Fibroblast of skin of back (primary cell): ENCODE measurements at places on chromosomes 13 and 19.

GRCh38 chr13:46342538-46342937 lies 44.5 kb downstream of the RUBCNL start:
- no peak for DNase-seq

DNA sequence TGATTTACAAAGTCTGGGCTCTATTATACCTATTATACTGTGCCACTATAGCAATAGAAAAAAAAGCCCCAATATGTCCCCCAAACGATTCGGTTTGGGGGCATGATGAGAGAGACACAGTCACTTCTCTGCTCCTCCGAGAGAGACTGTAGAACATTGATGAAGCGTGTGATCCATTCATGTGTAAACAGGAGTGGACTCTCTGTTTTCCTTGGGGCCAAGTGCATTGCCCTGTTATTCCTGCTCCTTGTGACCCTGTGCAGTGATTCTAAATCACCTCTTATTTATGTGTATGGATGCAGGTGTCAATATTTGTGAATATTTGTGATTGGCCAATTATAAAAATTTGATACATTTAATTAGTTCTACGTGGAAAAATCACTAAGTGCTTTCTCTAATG lies 17.0 kb downstream of the F10 start:
- no peak for DNase-seq

DNA sequence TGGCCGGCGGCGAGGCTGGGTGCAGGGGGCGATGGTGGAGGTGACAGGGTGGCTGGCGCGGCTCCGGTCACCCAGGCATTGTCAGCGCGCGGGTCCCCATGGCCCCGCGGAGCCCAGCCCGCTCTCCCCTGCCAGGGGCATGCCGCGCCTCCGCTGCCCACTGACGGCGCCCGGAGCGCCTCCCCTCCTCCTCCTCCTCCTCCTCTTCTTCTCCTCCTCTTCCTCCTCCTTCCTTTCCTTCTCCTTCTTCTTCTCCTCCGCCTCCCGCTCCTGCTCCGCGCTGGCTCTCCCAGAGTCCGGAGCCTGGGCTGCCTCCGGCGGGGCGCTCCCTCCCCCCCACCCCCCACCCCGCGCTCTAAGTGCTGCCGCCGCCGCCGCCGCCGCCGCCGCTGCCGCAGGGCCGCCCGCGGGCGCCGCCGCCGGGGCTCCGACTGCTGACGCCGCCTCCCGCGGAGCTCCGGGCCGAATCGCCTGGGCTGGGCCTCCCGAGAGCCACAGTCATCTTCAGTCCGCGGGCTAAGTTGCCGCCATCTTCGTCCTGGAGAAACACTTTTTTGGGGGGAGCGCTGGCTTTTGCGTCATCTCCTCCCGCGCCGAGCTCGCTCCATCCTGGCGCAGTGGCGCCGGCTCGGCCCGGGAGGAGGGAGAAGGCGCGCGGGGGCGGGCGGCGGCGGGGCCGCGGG lies 348.3 kb downstream of the LIG4 start:
- peak; percentile 61 for DNase-seq

- no peak for DNase-seq
Observed at GRCh38 chr13:97423300-97424045, 10.5 kb upstream of the RAP2A start.

DNA sequence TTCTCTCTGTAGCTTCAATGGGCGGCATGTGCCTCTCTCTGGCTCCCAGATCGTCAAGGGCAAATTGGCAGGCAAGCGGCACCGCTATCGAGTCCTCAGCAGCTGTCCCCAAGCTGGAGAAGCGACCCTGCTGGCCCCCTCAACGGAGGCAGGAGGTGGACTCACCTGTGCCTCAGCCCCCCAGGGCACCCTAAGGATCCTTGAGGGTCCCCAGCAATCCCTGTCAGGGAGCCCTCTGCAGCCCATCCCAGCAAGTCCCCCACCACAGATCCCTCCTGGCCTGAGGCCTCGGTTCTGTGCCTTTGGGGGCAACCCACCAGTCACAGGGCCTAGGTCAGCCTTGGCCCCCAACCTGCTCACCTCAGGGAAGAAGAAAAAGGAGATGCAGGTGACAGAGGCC lies 1.7 kb downstream of the POLR1G start:
- no peak for DNase-seq

DNA sequence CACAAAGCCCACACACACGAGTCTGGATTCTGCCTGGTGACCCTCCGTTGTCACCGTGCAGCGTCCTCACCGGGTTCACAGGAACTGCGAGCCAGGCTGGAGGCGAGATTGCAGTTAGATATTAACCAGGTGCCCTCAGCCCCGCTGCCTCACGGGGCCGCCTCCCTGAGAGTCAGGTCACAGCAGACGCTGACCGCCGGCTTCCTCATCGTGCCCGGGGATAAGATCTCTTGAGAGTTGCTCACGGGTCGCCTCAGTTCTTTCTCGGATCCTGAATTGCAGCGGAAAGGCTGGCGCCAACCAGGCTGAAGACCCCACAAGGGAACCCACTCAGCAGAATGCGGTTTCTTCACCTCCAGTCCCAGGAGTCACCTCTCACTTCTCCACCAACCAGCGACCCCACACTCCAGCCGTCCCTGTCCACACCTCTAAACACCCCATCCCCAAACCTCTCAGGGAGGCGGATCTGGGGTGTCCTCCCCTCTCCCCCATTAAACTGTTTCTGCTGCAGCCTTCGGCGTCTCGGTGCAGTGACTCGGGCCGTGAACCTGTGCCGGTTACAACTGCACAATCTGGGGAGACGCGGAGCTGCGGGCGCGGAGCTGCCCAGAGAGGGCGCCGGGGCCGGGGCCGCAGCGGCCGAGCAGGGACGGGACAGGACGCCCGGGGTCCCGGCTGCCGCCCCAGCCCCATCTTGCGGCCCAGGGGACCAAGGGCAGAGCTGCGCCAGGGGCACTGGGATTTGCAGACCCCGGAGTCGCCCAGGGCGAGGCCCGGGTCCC lies 591 bp downstream of the ZNF823 start:
- DNase-seq, result peak; percentile 16

DNA sequence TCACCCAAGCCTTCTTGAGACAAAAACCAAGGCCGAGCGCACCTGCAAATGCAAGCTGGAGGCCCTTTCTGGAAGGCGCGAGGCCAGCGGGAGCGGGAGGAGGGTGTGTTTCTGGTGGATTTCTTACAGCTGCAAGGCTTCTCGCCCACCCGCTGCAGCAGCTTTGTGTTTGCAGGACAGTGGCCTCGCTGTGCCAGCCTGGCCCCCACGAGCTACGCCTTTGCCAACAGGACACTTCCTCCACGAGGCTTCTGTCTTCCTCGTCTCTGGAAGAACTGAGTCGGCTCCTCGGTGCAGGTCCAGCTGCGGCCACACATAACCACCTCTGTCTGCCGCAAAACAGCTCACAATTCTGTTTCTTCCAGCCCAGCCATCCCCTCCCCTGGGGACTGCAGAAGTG lies 10.1 kb downstream of the ATCAY start:
- DNase-seq, result no peak

- no peak for DNase-seq
Observed at GRCh38 chr19:28327905-28328304, 885.0 kb downstream of the UQCRFS1 start.

GRCh38 chr19:48484931-48485612 lies 15.9 kb downstream of the CYTH2 start:
- DNase-seq, result no peak

DNA sequence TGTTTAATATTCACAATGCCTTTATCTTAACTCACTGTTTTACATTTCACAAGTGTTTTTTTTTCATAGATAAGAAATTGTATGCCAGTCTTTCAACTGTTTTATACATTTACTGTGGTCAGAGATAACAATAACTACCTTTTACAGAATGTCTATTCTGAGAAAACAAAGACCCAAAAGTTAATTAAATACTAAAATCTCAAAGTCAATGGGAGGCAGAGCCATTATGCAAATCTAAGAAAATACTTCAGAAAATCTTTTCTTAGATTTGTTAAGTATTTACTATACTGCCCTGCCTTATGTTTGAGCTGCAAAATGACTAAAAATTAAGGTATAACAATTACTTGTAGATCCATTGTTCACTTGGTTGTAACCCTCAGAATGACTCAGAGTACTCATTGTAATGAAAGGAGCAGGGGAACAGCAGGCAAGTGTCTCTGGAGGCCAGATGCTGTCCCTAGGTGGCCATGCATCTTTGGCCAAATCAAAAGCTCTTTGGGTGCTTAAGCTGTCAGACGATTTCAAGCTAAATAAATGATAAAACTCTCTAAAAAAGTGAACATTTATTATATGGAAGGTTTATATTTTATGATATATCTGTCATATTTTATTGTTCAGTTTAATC lies 770.1 kb upstream of the PCDH20 start:
- no peak for DNase-seq

- DNase-seq, result no peak
Observed at GRCh38 chr13:22432690-22433089, 748.1 kb upstream of the SGCG start.

DNA sequence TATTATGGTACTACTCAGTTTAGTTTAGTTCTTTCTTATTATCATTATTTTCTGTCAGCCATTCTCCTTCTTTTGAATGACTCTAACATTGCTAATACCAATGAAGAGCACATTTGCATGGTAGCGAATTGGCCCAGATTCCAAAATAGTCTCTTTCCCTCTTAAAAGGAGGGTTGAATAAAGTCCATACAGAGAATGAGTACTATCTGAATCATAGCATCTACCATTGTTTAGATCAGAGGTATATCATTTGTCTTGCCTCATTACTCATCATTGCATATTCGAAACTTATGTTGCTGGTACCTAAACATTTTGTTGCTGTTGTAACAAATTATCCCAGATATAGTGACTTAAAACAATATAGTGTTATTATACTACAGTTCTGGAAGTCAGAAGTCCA lies 1235.3 kb upstream of the ATXN8OS start:
- DNase-seq, result no peak

DNA sequence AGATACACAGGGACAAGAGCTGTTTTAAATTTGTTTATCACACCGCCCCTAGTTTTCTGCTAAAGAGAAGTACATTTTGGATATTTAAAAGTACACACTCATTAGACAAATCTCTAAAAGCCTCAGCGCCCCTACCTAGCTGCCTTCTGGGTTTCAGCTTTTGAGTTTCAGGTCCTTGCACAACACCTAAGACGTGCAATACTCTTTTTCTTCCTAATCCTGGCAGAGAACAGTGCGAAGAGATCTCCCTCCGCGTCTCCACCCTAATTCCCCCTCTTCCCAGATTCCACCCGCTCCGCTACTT lies 421 bp upstream of the KLF5 start:
- no peak for DNase-seq

DNA sequence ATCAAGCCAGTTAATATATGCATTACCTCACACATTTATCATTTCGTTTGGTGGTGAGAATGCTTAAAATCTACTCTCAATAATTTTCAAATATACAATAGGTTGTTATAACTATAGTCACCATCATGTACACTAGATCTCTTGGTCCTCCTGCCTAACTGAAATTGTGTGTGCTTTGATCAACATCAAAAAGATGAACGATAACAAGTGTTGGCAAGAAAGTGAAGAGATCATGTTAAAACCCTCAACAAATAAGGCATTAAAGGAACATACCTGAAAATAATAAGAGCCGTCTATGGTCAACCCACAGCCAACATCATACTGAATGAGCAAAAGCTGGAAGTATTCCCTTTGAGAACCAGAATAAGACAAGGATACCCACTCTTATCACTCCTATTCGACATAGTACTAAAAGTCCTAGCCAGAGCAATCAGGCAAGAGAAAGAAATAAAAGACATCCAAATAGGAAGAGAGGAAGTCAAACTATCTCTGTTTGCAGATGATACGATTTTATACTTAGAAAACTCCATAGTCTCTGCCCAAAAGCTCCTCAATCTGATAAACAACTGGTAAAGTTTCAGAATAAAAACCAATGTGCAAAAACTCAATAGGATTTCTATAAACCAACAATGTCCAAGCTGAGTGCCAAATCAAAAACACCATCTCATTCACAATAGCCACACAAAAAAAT lies 27.9 kb upstream of the OR10H1 start:
- DNase-seq, result no peak

GRCh38 chr13:88526186-88526852 lies 855.1 kb downstream of the SLITRK5 start:
- DNase-seq, result no peak

GRCh38 chr13:29737061-29737460 lies 113.4 kb downstream of the UBL3 start:
- DNase-seq, result no peak

- DNase-seq, result peak; percentile 65
Observed at GRCh38 chr19:10193790-10194499, 808 bp downstream of the DNMT1 start.

- DNase-seq, result no peak
Observed at GRCh38 chr13:97492684-97493371, 58.9 kb downstream of the RAP2A start.

- DNase-seq, result no peak
Observed at GRCh38 chr19:33292595-33293254, 9.6 kb downstream of the CEBPA start.

- no peak for DNase-seq
Observed at GRCh38 chr19:1080360-1081161, 13.6 kb downstream of the ARHGAP45 start.

DNA sequence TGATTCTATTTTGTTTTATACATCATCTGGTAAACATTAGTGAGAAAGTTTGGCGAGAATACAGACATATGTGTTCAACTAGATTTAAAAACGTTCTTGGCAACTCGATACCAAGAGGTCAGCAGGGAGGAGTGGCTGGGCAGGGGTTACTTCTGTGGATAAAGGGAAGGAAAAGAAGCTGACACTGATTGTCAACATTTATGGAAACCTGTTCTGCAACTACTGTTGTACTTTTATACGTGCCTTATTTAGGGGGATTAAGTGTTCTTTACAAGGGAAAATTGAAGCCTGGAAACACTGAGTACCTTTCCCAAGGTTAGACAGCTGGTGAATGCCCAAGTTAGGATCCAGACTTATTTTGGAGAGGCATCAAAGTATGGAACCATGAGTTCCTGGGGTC lies 65.0 kb downstream of the MTUS2 start:
- DNase-seq, result no peak

- no peak for DNase-seq
Observed at GRCh38 chr19:41192574-41193429, at the start of gene CYP2S1. Gene CYP2S1, plus strand, starts transcription at chr19:41193219. Its CDS starts 46 bp downstream, at chr19:41193265.

DNA sequence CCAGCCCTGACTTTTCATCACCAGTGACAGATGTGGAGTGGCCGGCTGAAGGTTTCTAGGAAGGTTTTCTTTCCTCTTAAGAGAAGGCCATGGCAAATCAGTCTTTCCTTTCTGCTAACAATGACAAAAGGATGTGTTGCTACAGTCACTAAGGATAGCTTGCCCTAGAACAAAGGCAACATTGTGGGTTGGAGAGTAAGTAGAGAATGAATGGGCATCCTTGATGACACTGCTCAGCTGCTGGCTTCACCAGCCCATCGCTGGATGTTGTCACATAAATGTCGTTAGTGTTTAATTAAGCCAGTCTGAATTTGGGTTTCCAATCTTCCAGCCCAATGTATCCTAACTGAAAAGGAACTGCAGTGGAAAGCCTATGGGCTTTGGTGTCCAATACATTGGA lies 168.4 kb downstream of the ZIC5 start:
- DNase-seq, result no peak
